T-helper 1 cell (primary cell): ENCODE measurements at places on chromosomes 12 and 14.

DNA sequence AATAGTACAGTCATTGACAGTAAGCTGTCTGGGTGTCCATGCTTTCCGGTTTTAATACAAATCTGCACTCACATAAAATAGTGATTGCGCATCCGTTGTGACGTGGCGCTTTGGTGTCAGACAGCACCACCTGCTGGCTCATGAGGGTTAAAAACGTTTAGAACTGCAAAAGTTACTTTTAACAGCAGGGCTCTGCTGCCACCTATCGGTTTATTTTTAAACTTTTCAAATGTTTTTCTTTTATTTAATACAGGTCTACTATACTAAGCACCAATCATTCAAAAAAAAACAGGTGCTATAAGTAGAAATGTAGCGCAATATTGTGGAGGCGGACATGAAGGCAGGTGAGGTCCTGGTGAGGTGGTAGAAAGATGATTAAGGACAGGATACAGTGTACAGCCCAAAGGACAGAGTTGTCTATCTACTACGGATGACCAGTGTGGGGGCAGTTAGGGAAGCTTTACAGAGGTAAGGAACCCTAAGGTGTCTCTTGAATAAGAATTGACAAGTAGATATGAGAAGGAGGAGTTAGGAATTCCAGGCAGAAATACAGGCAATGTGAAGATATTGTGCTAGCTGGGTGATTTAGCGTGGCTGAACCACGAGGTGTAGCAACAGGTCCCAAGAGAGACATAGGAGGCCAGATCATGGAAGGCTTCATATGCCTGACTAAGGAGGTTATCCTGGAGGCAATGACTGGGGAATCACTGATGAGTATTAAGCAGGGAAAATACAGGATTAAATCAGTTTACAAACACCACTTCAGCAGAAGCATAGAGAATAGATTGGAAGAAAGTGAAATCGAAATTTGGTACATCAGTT lies 91.5 kb upstream of the PRB2 start:
- peak; percentile 51 for DNase-seq

DNA sequence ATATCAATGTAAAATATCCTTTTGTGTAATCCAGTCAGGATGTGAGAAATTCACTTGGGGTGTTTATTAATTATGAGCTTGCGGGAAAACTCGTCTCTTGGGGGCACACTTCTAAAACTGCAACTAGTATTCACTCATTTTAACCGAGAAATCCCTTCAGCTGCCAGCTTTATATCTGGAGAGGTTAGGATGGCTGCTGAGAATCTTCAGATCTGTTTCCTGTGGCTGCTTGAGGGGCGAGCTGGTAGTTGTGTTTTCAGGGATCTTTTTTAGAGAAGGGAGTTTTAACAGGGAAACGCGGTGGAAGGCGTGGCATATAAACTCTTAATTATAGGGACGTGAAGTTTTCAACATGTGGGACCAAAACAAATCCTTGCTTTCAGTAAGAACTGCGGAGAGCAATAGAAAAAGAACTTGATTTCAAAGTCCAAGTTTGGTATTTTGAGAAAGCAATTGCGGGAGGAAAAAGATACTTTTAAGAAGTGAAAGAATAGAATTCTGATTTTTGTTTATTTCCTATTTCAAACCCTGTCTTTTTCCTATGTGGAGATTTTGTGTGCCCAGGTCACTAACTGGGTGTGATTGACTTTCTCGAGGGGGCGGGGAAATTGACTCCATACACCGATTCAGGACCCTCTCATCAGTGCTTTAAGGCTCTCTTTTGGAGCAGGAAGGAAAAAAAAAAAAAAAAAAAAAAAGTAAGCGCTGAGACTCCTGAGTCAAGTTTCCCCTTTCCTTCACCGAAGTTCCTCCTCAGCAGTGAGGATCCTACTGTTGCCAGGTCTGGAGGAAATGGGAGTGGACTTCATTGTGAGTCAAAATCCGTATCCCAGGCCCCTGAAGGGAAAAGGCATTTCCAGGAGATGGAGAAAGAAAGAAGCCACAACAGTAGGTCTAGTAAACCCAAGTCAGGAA lies 1.1 kb downstream of the PPFIBP1 start:
- DNase-seq: no peak

DNA sequence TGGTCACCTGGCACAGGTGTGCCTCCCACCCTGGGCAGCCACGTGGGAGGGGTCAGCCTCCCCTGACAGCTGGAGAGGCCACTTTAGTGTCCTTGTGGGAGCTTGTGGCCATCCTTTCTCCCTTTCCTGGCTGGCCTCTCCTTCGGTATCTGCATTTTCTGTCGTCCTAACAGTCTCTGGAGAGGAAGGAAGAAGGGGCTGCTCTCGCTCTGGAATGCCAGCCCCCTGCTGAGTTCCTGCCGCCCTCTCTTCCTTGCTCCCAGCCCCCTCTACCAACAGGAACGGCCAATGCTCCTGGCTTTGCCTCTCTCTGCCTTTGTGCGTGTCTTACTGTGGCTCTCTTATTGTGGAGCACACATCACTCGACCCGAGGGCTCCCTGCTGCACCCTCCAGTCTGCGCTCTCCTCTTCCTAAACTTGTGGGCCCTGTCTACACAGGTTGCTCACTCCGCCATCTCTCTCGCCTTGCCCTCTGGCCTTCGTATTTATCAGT lies 70.8 kb downstream of the FBXL14 start:
- DNase-seq: no peak

DNA sequence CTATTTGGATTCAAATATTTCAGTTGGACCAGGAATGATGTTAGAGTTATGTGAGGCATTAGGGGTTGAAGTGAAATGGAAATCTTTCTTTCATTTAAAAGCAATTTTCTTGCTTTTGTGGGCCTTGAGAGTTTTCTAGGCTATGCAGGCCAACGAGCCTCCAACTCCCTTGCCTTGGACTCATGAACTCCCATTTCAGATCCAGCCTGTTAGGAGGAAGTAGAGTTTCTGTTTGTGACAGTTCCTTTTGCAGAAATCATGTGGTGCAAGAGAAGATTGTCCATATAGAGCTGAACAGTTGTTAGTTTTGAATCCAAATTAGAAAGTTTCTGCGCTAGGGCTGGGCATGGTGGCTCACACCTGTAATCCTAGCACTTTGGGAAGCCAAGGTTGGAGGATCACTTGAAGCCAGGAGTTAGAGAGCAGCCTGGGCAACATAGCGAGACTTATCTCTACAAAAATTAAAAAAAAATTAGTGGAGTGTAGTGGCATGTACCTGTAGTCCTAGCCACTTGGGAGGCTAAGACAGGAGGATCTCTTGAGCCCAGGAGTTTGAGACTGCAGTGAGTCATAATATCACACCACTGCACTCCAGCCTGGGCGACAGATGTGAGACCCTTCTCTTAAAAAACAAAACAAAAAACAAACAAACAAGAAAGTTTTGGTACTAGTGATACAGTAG lies 47.3 kb upstream of the MED13L start:
- DNase-seq: no peak

DNA sequence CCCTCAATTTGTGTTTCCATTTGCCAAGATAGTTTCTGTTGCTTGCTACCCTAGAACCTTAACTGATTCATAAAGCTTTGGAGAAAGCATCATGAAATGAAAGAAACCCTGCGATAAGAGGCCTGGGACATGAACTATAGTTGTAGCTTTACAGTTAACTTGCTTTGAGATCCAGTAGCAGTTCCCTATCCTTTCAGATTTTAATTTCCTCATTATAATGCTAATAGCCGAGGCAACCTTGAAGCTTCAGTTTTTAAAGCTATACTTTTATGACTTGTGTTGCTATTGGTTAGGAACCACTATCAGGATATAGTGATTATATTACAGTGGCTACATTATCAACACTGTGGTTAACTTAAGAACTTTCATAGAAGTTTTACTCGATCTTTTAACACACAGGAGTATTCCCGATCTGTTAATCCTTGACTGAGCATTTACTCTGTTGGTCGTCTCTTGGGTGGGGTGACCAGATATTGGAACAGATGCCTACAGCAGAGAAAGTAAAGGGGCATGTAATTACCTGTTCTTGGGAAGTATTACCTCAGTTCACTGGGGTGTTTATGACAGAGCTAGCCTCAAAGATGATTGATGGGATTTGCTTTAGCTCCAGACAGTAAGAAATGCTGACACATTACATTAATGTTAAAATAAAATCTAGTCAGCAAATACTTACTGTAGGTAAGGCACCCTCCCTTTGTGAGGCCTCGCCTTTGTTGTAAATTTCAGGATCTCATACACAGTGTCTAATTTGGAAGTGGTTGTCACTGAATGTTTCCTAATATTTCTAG lies 86.2 kb upstream of the CSRP2 start:
- no peak for DNase-seq

GRCh38 chr14:86712176-86712575 lies 1182.2 kb downstream of the FLRT2 start:
- no peak for DNase-seq

DNA sequence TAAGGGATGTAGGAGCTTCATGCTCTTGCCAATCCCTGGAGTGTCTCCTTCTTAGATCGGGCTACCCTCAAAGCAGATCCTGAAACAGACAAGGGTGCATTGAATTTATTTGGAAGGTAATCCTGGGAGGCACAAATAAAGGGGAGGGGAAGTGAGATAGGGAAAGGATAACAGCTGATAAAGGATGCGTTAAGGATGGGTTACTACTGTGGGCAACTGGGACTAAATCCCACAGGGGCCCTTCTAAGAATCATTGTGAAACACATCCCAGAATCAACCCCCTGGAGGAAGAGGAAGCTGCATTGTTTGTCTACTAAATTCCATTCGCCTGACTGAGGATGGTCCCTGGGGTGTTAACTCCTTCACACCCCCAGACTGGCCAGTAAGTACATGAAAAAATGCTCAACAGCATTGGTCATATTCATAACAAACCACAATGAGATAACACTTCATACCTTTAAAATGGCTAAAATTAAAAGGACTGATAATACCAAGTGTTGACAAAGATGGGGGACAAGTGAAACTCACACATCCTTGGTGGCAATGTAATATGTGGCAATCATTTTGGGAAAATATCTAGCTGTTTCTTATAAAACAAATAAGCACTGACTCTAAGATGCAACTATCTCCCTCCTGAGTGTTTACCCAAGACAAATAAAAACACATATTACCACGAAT lies 37.0 kb upstream of the CMKLR1 start:
- DNase-seq: no peak

- no peak for DNase-seq
Measured at GRCh38 chr14:98593361-98593761, 678.6 kb downstream of the BCL11B start.

DNA sequence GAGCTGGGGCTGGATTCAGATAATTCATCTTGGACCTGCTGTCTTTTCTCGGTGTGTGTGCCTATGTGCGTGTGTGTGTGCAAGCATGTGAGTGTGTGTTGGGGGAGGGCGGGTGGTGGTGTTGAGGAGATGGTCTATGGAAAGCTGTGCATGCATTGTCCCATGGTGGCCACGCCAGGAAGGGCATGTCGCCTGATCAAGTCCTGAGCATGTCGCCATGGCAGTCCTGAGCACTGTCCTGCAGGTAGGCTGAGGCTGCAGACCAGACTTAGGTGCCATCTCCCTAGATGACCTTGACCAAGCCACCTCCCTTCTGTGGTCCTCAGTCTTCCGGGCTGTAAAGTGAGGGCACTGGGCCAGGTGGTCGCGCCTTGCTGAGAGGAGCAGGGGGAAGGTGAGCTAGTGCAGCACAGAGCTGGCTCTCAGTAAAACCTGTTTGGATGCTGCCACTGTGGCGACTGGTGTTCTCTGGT lies 81.4 kb downstream of the PAPOLA start:
- DNase-seq: no peak

DNA sequence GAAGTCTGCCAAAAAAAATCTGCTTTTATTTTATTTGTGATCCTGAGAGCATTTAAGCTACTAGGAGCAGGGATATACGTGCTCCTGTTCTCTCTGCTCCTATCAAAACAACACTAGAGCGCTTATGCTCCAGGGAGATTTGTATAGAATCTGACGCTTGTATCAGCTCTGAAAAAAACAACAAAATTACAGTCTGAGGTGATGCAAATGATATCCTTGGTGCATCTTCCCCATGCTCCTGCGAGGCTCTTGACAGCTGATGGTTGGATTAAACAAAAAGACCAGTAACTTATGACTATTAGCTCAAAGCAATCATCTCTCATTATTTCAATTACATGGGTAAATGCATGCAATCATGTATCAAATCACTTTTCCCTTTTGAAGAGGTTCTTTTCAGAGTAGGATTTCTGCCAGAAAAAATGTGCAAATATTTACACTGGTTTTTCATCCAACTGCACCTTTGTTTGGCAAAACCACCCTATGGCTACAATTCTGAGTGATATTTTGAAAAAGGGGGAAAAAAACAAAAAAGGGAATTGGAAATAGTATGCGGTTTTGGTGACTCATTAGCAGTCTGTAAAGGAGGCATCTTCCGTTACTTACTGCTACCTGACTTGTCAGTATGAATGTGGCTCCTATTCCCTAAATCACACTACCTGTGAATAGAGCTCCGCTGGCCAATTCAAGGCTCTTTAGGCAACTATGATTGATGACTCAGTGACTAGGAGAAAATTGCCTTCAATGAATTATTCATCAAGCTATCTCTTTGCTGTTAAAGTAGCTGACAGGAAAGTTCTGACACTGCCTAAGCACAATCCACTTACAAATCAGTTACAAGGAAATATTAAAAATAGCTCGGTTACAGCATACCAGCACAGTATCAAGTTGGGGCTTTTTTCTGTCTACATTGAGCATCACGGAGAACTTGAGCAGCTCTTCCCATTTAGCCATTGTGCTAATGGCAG lies 450.0 kb downstream of the FOXG1 start:
- DNase-seq: no peak

DNA sequence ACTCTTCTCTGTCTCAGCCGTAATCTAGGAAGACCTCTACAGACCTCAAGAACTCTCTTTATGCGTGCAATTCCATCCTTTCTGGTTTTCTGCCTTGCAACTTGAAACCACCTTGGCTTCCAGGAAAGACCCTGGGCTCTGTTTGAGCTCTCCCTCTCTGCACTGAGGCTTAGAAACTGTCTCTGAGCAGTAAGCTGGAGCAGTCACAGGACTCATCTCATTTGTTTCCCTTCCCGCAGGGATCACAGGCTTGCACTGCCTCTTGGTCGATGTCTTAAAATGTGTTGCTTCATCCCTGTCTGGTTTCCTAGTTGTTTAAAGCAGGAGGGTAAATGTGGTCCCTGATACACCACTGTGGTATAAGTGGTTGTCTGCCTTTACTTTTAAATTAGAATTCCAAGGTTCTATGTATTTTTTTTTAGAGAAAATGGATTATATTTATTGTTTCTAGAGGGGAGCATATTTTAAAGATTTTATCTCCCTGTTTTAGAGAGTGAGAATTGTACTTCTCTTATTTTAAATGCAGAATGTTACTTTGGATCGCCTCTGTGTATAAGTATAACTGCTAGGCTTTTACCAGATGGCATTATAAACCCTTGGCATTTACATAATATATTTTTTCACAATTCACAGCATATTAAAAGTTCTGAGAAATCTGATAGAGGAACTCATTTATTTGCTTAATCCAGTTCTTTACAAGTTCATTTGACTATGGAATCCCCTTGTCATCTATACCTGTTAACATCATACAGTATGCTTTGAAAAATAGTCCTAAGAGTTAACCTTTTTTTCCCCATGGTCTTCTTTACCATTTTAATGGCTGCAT lies 26.4 kb downstream of the EID3 start:
- DNase-seq: no peak

GRCh38 chr12:47709671-47710070 lies 3.8 kb upstream of the RPAP3 start:
- DNase-seq: no peak
